ENCODE measurements at places on chromosomes 11 and 22.

GRCh38 chr11:17513853-17514252 lies 30.4 kb downstream of the USH1C start:
- no peak for DNase-seq

DNA sequence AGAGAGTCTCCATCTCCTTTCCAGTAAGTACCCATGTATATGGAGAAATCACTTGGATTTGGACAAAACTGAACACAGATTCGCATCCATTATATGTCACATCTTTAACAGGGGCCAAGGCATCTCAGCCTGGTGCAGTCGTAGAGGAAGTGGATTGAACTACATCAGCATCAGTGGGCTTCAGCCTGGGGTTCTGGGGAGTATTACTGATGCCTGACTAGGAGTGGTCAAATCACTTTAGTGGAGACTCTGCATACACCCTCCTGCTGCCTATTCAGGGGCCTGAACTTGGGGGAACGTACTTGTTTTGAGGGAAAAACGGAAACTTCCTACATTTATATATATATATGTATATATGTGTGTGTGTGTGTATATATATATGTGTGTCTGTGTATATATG lies 72.8 kb downstream of the GAB4 start:
- DNase-seq: no peak

GRCh38 chr22:48555606-48556005 lies 1272.1 kb downstream of the BRD1 start:
- peak; percentile 32 for DNase-seq

DNA sequence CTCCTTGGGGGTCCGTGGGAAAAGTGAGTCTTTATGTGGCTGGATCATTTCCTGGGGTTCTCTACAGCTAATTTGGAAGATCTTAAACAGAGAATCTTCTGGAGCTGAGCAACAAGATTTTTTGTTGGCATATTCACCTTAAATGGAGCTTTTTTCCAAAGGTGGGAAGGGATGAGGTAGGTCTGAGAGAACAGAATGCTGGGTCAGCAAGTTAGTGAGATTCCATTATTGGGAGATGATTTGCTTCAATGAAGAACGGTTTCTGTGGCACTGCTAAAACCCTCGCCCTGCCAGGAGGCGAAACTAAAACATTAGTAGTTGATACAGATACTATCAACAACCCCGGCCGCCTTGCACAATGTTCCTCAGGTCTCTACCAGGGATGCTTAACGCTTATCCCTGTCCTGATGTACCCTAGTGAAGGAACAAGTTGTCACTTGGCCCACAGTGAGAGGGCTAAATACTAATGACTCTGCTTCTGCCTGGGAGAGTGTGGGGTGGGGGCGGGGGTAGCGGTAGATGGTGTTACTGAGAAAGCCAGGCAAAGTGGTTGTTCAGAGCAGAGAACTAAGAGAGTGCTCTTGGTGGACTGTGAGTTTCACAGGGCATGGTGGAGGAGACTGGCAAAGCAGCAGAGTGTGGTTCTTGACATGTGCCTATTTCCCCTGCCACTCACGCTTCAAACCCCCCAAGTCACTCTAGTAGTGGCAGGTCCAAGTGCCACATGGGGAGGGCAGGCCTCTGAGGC lies 63.7 kb upstream of the CYP2D6 start:
- DNase-seq: no peak

- no peak for DNase-seq
These were observed 103.6 kb downstream of the NECTIN1 start for GRCh38 chr11:119625206-119625978.

Data from NCI-H146 (cell line).